ENCODE measurements at places on chromosomes 1 and 21. TPM values are rescaled to one million over a fixed set of nuclear protein-coding genes. Genes with fewer than 3 reads are reported as not detected.

The NPHS2 gene
- not detected for total RNA-seq

The S100PBP gene
- 27.3 TPM for total RNA-seq

The DNAJC6 gene
- 2.1 TPM for total RNA-seq

The PDZK1IP1 gene
- not detected for total RNA-seq

The ESRRG gene
- not detected for total RNA-seq

The ANGPTL7 gene
- total RNA-seq = not detected

The FCN3 gene
- total RNA-seq = not detected

The LRRC38 gene
- not detected for total RNA-seq

The KRTAP12-2 gene
- not detected for total RNA-seq

The SEC16B gene
- total RNA-seq = not detected

The TCEANC2 gene
- total RNA-seq = 11.1 TPM

The OR2AJ1 gene
- total RNA-seq = not detected

The PTGS2 gene
- total RNA-seq = 0.09 TPM

The NOTCH2NLA gene
- 19.2 TPM for total RNA-seq

The SPTA1 gene
- not detected for total RNA-seq

The OR10Z1 gene
- total RNA-seq = not detected

The GJB3 gene
- not detected for total RNA-seq

The NTRK1 gene
- 23.5 TPM for total RNA-seq

The EEIG2 gene
- total RNA-seq = 12.6 TPM

The DIPK1A gene
- 8.1 TPM for total RNA-seq

The A3GALT2 gene
- total RNA-seq = not detected

The YRDC gene
- total RNA-seq = 36.2 TPM

The HSD11B1 gene
- total RNA-seq = 0.59 TPM

The MFAP2 gene
- not detected for total RNA-seq

The MACF1 gene
- total RNA-seq = 215 TPM

The P3R3URF gene
- not detected for total RNA-seq

The TLR5 gene
- total RNA-seq = 0.11 TPM

The ATAD3A gene
- 65.1 TPM for total RNA-seq

The TACSTD2 gene
- total RNA-seq = 0.68 TPM

The ZNF683 gene
- 1.3 TPM for total RNA-seq

The ABL2 gene
- total RNA-seq = 8.2 TPM

The CD1E gene
- total RNA-seq = not detected

The GUCA2A gene
- total RNA-seq = not detected

The CFHR4 gene
- total RNA-seq = not detected

The S100A9 gene
- not detected for total RNA-seq

The RXRG gene
- total RNA-seq = not detected

The SPRR2G gene
- total RNA-seq = not detected

The CD84 gene
- total RNA-seq = 20.1 TPM

The GRHL3 gene
- not detected for total RNA-seq

The ADGRL4 gene
- total RNA-seq = not detected

The OR2G6 gene
- not detected for total RNA-seq

All from activated CD8-positive, alpha-beta T cell treated with anti-CD3 and anti-CD28 coated beads for 36 hours (primary cell).